ENCODE measurements at places on chromosomes 2 and 18.

GRCh38 chr18:23495723-23496440, 7.4 kb upstream of the RMC1 start:
- DNase-seq = no peak

GRCh38 chr2:204255526-204255925, 289.7 kb upstream of the PARD3B start:
- DNase-seq = no peak

GRCh38 chr2:240556553-240557100, 1.2 kb downstream of the ANKMY1 start:
- DNase-seq = peak; percentile 61

- DNase-seq = peak; percentile 37
Measured at GRCh38 chr2:120298173-120298835, 45.7 kb downstream of the RALB start.

DNA sequence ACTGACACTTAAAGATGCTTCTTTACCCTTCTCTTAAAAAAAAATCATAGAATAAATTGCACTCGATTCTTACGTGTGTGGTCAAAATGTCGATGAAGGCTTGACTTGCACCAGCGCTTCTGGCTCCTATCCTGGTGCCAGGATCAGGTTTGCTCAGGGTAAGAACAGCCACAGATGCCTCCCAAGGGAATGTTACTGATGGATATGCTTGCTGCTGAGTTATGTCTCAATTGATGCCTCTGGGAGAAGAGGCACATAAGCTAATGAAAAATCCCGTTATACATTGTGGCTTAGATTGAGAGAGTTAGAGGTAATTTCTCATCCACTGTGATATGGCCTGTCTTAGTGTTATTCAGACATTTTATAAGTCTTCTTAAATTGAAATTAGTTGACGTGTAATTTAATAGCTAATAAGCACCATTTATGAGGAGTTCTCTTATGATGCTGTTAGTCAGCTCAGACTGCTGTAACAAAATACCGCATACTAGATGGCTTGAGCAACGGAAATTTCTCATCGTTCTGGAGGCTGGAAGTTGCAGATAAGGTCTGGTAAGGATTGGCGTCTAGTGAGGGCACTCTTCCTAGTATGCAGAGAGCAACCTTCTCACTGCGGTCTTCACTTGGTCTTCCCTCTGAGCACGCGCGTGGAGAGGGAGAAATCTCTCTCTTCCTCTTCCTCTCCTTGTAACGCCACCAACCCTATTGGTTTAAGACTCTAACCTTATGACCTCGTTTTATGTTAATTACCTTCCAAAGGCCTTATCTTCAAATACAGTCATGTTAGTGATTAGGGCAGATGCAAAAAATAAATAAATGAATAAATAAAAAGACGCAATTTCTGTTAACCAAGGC, 116.6 kb upstream of the NOSTRIN start:
- no peak for DNase-seq

All from fibroblast of skin of scalp (primary cell).